HepG2 (cell line): ENCODE measurements at places on chromosomes 5 and 9. TPM values are rescaled to one million over a fixed set of nuclear protein-coding genes. Genes with fewer than 3 reads are reported as not detected.

- DNase-seq, result no peak
Measured at GRCh38 chr9:87655731-87656130, 70.2 kb upstream of the CTSL start.

The TTC16 gene
- total RNA-seq, result not detected in 2 replicates

The C8G gene
- 2.0 and 4.9 TPM in 2 replicates for total RNA-seq

- no peak for DNase-seq
Measured at GRCh38 chr9:99745085-99745484, 76.6 kb upstream of the NR4A3 start.

GRCh38 chr5:132110930-132111329, 37.3 kb downstream of the CSF2 start:
- DNase-seq, result no peak

- peak; percentile 23 for DNase-seq
Measured at GRCh38 chr9:124258607-124259157, 933 bp downstream of the NEK6 start.

DNA sequence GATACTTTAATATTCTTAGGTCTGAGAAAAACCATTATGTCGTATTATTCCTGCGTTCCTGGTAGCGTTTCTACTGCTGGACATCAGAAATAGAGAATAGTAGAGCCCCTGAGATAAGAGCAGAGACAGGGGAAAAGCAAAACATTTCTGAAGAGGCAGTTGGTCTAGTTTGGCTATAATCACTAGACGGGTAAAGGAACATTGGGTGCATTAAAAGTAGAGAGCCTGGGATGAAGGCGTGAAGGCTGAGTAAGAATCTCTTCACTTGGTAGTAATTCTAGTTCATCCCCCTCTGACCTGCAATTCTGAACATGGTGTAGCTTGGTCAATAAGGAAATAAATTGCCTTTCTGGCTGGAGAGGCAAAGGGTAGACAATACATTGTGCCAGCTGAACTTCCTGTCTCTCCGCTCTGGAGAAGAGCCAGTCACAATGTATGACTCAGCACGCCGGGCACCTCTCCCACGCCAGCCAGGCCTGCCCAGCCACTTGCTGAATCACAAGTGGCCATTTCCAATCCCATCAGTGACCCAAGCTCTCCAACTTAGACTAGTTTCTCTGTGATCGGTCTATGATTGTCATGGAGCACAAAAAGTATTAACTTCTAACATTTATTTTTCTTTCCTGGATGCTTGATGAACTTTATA, 75.4 kb downstream of the STK32A start:
- DNase-seq, result no peak

GRCh38 chr9:13732290-13732689, 452.8 kb upstream of the MPDZ start:
- no peak for DNase-seq

- no peak for DNase-seq
Measured at GRCh38 chr9:100671898-100672297, 94.0 kb downstream of the CAVIN4 start.

The PDCD1LG2 gene
- not detected in 2 replicates for total RNA-seq

The DOCK8 gene
- total RNA-seq, result 0.38 and 0.63 TPM in 2 replicates

The ZDHHC21 gene
- total RNA-seq, result 2.9 and 3.7 TPM in 2 replicates

DNA sequence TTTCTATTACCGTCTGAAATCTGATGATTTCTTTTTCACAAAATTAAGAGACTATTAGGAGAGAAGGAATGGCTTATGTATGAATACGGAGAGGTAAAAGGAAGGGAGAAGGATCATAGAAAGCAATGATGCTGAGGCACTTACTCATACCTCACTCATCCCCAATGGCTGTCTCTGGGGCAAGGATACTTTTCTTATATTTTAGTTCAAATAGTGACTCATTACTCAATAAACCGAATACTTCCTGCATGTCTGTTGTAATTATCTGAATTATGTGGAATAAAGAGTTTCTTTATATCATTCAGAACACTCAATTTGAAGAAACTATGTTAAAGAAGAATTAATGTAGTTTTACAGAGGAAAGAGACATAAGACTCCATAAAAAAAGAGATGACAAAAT, 284.5 kb upstream of the NUDT12 start:
- no peak for DNase-seq

The SIT1 gene
- 0.09 and 0.24 TPM in 2 replicates for total RNA-seq

The PTGES gene
- total RNA-seq, result 0.07 TPM in 1 of 2 replicates, not detected in the other

- no peak for DNase-seq
Measured at GRCh38 chr9:68581696-68582095, 41.0 kb upstream of the TMEM252 start.

GRCh38 chr5:122089096-122090013, 11.3 kb upstream of the LOX start:
- no peak for DNase-seq

GRCh38 chr9:23702311-23702922, 123.6 kb downstream of the ELAVL2 start:
- DNase-seq, result no peak

DNA sequence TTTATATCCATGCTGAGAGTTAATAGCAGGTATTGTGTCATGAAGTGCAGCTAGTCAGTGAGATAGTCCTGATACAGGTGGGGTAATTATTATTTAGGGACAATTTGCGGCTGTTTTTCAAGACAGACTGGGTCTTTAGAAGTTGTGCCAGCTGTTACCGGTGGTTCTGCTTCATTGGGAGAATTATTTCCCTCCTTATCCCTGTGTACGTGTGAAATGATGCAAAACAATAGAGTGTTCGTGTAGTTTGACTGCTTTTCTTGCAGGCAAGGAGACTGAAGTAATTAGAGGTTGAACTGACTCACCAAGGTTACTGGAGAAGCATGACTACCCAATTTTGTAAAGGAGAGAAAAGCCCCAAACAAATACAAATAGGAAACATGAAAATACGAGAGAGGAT, 101.7 kb downstream of the ARRDC3 start:
- DNase-seq, result no peak

GRCh38 chr9:22009506-22009867, 382 bp upstream of the CDKN2B start:
- DNase-seq, result no peak

DNA sequence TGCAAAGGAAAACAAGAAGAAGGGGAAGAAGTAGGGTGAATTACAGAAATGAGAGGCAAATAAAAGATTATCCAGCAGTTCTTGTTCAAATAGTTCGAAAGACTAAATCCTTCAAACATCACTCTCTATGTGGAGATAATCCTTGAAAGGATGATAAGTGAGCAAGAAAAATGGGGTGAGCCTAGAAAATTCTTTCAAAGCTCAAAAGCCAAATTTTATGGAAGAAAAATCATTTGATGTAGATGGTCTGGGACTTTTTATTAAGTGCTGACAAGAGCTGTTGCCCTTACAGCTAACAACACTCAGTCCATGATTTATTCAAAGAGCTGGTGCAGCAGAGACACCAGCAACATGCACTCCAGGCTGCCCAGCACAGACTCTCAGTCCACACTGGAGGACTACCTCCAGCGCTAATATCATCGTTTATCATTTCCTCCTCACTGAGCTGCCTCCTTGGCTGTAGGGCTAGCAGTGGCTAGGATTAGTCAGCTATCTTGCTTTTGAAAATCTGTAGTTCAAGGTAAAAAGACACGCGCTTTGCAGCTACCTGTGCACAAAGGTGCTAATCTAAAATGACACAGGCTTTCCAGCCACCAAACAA, 264.8 kb upstream of the KIF2A start:
- DNase-seq, result no peak

The CCDC180 gene
- total RNA-seq, result 1.5 and 2.5 TPM in 2 replicates

DNA sequence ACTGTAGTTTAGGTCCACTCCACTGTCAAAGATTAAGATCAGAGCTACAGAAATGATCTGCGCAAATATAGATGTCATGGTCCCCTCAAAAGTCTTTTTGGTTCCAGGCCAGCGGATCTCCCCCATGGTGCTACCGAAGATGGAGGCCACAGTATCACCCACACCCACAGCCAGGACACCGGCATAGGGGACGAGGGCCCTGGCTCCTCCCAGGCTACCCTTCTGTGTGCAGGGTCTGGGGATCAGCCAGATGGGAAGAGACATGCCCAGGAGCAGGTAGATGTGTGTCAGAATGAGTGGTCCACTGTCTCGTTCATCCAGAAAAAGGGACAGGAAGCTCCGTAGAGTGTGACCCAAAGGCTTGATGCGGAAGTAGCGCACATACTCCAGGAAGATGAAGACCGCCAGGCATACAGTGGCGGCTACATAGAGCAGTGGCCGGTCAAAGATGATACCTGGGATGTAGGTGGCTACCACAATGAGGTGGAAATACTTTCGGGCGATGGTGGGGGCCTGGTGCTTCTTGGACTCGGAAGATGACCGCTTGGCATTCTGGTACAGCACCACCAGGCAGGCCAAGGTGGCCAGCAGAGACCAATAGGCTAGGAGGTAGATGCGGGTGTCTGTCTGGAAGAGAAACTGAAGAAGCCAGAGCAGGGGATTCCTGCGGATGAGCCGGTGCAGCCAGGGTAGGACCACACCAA, 1.5 kb downstream of the DOLK start:
- no peak for DNase-seq

The CYLC2 gene
- total RNA-seq, result not detected in 2 replicates

The CDH18 gene
- total RNA-seq, result not detected in 2 replicates

DNA sequence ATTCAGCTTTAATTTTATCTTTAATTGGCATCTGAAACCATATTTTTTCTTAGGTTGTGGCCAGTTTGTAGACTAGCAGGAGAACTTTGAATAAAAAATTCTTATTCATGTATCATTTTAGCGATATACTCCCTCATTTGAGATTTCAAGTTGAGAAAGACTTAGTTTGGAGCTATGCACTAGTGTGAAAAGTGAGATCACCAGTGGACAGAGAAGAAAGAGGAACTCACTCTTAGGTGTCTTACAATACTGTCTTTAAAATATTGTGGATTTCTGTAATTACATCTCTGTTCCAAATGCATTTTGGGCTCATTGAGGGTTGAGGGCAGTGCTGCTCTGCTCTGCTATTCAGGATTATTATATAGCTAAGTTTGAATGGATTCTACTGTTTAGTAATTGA, 54.7 kb downstream of the NAA35 start:
- no peak for DNase-seq

GRCh38 chr9:86721843-86722705, 225.2 kb downstream of the GAS1 start:
- no peak for DNase-seq

GRCh38 chr5:54024466-54024865, 285.9 kb downstream of the ARL15 start:
- no peak for DNase-seq

GRCh38 chr5:111232311-111233051, 8.3 kb downstream of the CAMK4 start:
- DNase-seq, result no peak

The DCTN4 gene
- 26.9 and 39.7 TPM in 2 replicates for total RNA-seq

DNA sequence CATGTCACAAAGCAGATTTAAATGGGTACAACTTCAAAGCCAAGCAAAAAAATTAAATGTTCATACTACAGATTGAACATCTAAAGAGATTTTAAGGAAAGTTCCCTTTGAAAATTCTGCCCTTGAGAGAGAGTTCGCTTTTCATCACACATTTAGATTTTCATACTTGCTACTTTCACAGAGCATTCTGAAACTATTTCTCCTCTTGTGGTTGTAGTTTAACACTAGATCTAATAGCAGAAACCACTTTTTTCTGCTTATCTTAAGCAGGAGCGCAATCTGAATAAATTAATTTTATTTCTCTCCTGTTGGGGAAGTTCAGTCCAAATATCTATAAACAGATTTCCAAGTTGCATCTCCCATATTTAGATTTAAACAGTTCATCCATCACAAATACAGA, 173.3 kb upstream of the RASA1 start:
- no peak for DNase-seq

GRCh38 chr5:170783498-170784247, at the start of gene GABRP:
Gene GABRP (plus strand): TSS chr5:170783725. CDS start chr5:170788616, 4,891 bp downstream.
- DNase-seq, result no peak

The BTNL3 gene
- total RNA-seq, result not detected in 2 replicates

DNA sequence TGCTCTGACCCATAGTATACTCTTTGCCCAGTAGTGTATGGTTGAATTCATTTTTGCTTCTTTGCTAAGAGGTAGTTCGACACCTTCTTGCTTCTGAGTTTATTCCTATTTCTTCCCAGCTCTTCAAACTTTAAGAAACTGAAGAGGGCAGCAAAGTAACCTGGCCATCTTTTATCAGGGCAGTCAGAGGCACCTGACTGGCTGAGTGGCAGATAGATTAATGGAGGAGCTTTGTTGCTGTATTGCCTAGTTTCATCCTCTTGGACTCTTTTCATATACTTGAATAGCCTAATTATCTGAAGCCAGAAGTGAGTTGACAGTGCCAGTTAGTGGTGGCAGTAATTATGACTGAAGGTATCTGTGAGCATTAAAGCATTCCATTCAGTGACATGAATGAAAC, 82.5 kb downstream of the UHRF2 start:
- DNase-seq, result no peak

DNA sequence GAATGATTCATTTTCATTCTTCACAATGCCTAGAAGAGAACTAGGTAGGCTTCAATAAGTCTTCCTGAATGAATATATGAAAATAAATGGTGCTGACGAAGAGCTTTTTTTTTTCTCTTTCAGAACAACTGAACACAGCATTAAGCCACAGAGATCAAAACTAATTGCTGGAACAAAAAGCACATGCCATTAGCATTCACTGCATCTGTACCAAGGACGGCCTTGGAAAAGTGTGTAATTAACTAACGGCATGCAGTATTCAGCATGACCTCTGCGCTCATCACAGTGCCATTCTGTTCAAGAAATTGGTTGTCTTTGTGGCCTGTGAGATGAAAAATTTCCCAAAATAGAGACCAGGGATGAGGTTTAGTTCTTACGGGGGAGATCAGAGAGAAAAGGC, 99.3 kb downstream of the NUDT12 start:
- DNase-seq, result no peak

- no peak for DNase-seq
Measured at GRCh38 chr9:13904746-13905145, 409.2 kb downstream of the NFIB start.

The HAVCR2 gene
- total RNA-seq, result 0.07 TPM in 1 of 2 replicates, not detected in the other

The CCNJL gene
- total RNA-seq, result 1.1 and 1.6 TPM in 2 replicates

DNA sequence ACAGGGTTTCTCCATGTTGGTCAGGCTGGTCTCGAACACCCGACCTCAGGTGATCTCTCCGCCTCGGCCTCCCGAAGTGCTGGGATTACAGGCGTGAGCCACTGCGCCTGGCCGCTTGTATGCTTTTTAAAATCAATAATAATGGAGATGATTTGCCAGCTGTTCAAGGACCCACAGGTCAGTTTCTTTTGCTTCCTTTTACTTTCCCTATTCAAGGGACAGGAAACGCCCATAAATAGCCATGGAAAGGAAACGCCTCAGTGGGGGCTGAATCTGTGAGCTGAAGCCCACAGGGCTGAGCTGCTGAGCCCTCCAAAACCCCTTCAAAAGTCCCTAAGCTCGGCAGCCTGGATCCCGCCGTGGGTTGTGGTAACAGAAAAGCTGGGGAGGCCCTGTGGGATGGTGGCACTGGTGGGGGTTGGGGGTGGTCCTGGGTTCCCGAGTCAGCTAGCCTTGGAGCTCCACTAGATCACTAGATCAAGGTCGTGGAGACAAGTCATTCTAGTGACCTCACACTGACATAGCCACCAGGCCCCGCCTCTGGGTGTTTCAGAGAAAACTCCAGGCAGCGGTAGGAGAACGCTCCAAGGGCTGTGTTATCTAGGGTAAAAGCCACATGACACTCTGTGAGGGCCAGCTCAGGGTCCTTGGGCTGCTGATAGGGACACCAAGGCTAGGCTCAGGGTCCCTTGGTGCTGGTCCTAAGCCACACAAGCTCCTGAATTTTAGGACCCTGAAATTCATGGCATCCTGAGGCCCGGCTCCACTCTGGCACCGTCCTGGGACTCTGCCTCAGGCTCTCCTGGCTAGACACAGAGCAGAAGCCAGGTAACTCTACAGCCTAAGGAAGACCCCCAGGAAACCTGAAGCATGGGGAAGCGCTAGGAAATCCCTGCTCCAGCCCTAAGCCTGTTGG, 18.0 kb upstream of the DUSP1 start:
- DNase-seq, result peak; percentile 85

The PCDHGB3 gene
- total RNA-seq, result 0.13 and 0.40 TPM in 2 replicates

- peak; percentile 72 for DNase-seq
Measured at GRCh38 chr5:125017796-125018195, 271.4 kb upstream of the ZNF608 start.
